ENCODE measurements at places on chromosomes 11 and 22. TPM values are rescaled to one million over a fixed set of nuclear protein-coding genes. Genes with fewer than 3 reads are reported as not detected.
A peak's percentile ranks its signal among the peaks of the same experiment; 100 is the strongest.

SLC6A5 gene
- polyA plus RNA-seq = not detected

TSGA10IP gene
- not detected for polyA plus RNA-seq

SPTBN2 gene
- not detected for polyA plus RNA-seq

LRRC32 gene
- not detected for polyA plus RNA-seq

PNPLA3 gene
- polyA plus RNA-seq = not detected

GRCh38 chr11:124961972-124962609, 8.1 kb downstream of the CCDC15 start:
- H3K4me1 ChIP-seq = no peaks in the 10 kb centered on the region
- no peak overlapping the region for H3K4me3 ChIP-seq
- peak; percentile 59 for DNase-seq

DNA sequence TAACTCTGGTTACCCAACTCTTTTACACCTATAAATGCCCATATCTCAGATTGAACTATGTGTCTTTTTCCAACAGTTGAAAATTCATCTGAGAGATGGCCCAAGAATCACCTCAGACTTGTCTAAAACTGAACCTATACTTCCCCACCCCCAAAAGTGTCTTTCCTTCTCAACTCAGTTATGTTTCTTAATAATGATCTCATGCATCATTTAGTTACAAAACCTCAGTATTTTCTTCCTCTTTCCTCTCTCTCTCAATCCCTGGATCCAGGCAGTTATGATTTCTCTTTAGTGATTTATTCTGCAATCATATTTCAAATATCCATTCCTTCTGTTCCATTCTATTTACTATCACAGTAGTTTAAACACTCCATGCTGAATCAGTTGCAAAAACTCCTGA, 32.3 kb upstream of the ADSL start:
- no peak overlapping the region for H3K4me3 ChIP-seq
- H3K4me1 ChIP-seq = peaks cover 4% of the 10 kb centered on the region
- no peak overlapping the region for H3K27ac ChIP-seq
- peaks cover 42% of the 10 kb centered on the region for H3K36me3 ChIP-seq
- H3K27me3 ChIP-seq = peaks cover 4% of the 10 kb centered on the region
- DNase-seq = no peak

GRCh38 chr11:96052921-96053651, 129.2 kb upstream of the MTMR2 start:
- H3K36me3 ChIP-seq = no peaks in the 10 kb centered on the region
- H3K27ac ChIP-seq = no peak overlapping the region
- no peak for DNase-seq
- H3K4me1 ChIP-seq = peaks cover 4% of the 10 kb centered on the region
- no peaks in the 10 kb centered on the region for H3K27me3 ChIP-seq

GRCh38 chr11:120391854-120392253, 55.6 kb downstream of the ARHGEF12 start:
- no peak for DNase-seq
- H3K4me3 ChIP-seq = no peak overlapping the region
- H3K36me3 ChIP-seq = peaks cover 12% of the 10 kb centered on the region
- H3K27ac ChIP-seq = no peak overlapping the region
- no peaks in the 10 kb centered on the region for H3K27me3 ChIP-seq

Measured in immature natural killer cell (primary cell).